ENCODE measurements at places on chromosomes 7 and 10.

DNA sequence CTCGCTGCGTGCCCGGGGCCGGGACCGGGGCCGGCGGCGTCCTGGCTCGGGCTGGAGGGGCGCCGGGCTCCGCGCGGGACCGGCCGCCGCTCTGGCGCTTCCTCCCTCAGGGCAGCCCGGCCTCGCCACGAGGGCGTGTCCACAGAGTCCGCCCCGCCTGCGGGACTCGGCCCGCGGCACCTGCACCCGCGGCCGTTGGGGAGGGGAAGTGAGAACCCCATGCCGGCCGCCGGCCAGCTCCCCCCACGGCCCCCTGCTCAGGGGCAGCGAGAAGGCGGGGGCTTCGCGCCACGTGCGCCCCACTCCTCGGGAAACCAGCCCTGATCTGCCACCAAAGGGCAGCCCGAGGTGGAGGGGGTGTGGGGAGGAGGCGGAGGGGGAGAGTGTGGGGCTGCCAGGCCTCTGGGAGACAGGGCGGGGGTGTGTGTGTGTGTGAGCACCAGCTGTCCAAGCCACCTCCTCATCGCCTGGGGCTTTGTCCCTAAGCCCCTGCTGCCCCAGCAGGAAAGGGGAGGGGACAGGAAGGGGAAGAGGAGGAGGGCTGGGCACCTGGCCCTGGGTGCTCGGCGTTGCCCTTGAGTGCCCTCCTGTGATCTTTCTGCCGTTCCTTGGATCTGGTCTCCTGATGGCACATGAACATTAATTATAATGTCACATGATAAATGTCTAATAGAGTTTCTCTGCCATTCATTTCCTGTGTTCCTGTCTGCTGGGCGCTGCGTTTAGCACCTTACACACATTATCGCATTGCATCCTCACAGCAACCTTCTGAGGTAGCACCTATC, at the start of gene PIK3AP1:
Gene PIK3AP1 (minus strand): TSS at position 93 of the 785 bp plus-strand sequence. CDS start 120 bp downstream, outside the sequence.
- peak; percentile 71 for DNase-seq

DNA sequence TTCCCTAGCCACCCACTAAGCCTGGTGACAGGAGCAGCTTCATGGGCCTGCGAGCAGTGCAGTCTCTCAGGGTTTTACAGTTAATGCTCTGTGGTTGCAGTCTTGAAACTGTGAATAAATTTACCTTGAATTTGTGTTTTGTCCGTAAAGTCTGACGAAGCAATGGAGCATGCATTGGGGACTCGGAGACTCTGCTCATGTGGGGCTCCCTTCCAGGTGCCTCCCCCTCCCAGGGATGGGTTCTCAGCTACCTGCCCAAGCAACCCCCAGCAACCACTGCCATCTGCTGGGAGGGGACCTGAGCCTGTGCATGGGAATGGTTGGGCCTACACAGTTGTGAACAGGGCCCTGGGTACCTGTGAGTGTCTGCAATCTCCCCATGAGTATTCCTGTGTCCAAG, 36.3 kb upstream of the IKZF1 start:
- no peak for DNase-seq

GRCh38 chr10:21488246-21488956, 37.1 kb downstream of the SKIDA1 start:
- no peak for DNase-seq

GRCh38 chr10:133058331-133059092, 29.2 kb upstream of the ADGRA1 start:
- no peak for DNase-seq

GRCh38 chr10:27188897-27189296, 33.7 kb downstream of the MASTL start:
- DNase-seq, result no peak

DNA sequence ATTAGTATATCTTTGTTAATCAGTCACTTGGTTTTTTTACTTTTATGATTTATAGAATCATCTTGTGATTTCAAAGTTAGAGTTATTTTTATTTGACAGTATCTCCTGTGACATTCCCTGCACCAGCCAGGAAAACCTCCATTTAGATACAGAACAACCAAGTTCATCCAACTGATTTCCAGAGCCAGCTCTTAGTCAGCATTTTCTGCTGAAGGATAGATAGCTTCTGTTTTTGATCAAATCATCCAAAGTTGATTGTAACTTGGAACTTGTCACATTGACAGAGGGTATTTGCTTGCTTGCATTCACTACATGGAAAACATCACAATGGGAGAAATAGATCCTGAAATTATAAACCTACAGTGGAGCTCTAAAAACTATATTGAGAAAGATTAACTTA, 122.6 kb downstream of the PON1 start:
- no peak for DNase-seq

DNA sequence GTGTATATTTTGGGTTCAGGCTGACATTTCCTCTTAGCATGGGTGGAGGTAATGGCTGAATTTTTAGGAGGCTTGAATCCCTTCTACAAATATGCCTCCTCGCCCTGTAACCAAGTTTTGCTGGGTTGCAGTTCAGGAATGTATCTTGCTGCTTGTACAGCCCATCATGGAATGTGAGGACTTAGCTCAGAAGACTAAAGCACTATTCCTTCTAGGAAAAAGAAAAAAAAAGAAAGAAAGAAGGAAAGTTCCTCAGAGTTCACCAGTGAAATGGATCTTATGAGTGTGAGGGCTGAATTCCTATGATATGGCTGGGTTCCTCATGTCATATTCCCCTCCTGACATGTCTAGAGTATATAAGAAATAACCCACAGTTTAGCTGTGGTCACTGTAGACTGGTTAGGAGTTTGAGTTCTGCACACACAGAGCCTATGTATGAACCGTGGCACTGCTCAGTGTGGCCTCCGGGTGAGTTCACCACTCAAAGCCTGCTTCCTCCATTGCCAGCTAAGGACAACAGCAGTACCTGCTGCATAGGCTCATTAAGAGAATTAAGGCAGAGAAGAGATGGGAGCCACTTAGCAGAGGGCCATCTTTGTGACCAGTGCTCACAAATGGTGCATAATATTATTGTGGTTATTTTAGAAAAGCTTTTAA, 114.0 kb downstream of the TACC2 start:
- no peak for DNase-seq

DNA sequence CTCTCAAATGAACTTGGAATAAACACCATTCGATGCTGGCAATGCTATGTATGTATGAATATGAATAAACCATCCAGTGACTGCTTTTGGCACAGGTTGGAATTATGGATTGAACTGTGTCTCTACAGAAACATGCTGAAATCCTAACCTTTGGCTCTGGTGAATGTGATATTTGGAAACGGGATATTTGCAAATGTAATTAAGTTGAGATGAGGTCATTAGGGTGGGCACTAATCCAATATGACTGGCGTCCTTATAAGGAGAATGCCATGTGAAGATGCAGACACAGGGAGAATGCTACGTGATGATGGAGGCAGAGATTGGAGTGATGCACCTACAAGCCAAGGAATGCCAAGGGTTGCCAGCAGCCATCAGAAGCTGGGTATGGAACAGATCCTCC, 3.4 kb upstream of the ACTR3B start:
- no peak for DNase-seq

GRCh38 chr10:68261132-68261856, 29.4 kb upstream of the ATOH7 start:
- no peak for DNase-seq

GRCh38 chr10:4909118-4909517, 54.1 kb upstream of the AKR1C1 start:
- DNase-seq, result no peak

- DNase-seq, result no peak
Measured at GRCh38 chr7:155788616-155789000, 23.7 kb downstream of the SHH start.

DNA sequence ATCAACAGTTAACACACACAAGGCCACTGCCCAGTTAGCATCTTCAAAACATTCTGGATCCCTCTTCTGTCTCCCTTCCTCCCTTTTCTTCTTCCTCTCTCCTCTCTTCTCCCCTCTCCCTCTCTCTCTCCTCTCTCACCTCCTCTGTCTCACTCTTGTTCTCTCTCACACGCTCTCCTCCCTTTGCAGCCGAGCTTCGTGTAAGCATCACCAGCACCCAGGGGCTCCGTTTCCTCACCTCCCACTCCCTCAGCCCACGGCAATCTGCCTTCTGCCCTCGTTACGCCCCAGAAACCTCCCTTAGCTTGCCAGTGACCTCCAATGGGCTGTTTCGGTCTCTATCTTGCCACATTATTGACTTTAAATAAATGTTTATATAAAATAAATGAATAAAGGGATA, 147.4 kb downstream of the TEX36 start:
- DNase-seq, result no peak

- peak; percentile 82 for DNase-seq
Measured at GRCh38 chr7:142153400-142153799, 41.9 kb downstream of the MGAM2 start.

GRCh38 chr10:44958196-44958897, 1.3 kb upstream of the RASSF4 start:
- no peak for DNase-seq

DNA sequence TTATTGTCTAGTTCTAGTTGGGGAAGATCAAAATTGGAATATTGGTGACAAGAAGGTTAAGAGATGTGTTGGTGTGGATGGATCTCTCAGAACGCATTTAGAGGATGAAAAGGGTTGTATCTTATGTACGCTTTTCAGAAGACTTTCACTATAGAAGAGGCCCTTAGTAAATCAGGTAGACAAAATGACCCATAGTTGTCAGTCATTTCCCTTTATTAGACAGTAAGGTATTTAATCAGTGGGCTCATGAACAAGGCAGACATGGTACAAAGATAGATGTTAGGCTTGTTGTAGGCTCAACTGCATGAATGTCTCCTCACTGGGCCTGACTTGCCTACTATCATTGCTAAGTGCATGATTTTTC, 359.2 kb downstream of the PHF14 start:
- no peak for DNase-seq

- DNase-seq, result no peak
Measured at GRCh38 chr7:121133444-121133843, 144.9 kb downstream of the CPED1 start.

GRCh38 chr10:78560341-78560688, 508.5 kb upstream of the ZMIZ1 start:
- no peak for DNase-seq

GRCh38 chr7:142272841-142273240, 15.0 kb upstream of the PRSS58 start:
- no peak for DNase-seq

DNA sequence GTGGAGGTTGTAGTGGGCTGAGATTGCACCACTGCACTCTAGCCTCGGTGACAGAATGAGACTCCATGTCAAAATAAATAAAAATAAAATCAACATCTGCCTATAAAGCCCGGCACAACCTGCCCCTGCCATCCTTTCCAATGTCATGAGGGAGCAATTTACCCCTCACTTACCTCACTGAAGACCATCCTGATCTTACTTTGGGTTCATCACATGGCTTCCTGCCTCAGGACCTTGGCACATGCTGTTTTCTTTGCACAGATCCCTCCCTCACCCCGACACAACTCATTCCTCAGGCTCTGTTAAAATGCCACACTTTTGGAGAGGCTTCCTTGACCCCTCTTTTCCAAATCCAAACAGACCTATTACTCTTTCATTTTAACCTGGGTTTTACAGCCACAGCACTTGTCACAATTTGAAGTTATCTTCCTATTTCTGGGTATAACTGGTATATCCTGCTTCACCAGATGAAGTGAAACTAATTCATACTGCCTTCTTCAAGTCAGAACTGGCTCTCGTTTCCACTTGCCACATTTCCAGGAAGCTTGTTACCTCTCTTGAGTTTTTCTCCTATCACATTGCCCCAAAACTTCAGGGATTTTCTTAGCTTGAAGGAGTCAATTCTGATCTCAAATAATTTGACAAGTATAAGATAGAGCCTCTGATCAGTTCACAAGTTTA, 69.3 kb upstream of the PARD3 start:
- DNase-seq, result no peak

GRCh38 chr7:13792208-13792607, 197.3 kb downstream of the ETV1 start:
- no peak for DNase-seq
